ENCODE measurements at places on chromosomes 1 and 21. TPM values are rescaled to one million over a fixed set of nuclear protein-coding genes. Genes with fewer than 3 reads are reported as not detected.

The C1orf56 gene
- total RNA-seq = 5.5 TPM

The PODN gene
- 6.5 TPM for total RNA-seq

The RBM11 gene
- total RNA-seq = 2.7 TPM

The STRIP1 gene
- 58.7 TPM for total RNA-seq

The NUDT4B gene
- 9.4 TPM for total RNA-seq

The PLA2G5 gene
- total RNA-seq = not detected

The CSF3R gene
- 30.0 TPM for total RNA-seq

The ACKR1 gene
- total RNA-seq = 1.6 TPM
